ENCODE measurements at places on chromosomes 13 and 19.
A peak's percentile ranks its signal among the peaks of the same experiment; 100 is the strongest.

DNA sequence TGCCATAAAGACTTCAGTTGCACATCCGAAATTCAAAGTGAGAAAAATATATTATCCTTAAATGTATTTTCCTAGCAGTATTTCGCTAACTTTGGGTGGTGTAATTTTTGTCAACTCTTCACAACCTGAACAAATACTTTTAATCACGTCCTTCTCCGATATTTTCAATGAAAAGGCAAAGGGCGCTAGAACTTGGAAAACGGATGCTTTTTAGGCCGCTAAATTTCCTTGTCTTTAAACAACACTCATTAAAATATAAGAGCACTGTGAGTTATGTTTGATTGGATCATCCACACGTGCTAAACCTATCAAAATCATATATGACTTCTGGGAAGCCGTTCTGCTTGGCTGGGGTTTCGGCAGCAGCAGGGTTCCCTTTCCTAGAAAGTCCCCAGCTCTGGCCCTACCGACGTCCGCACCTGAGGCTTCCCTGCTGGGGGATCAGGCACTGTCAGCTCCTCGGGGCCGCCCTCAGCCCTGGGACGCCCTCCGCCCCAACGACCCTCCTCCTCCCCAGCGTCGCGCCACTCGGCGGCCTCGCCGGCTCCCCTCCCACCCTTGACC lies 462 bp upstream of the MPHOSPH8 start:
- DNase-seq, result no peak

GRCh38 chr19:1189419-1189818 lies 15.4 kb upstream of the SBNO2 start:
- DNase-seq, result no peak

GRCh38 chr13:63636316-63636993 lies 2220.8 kb upstream of the PCDH20 start:
- no peak for DNase-seq

DNA sequence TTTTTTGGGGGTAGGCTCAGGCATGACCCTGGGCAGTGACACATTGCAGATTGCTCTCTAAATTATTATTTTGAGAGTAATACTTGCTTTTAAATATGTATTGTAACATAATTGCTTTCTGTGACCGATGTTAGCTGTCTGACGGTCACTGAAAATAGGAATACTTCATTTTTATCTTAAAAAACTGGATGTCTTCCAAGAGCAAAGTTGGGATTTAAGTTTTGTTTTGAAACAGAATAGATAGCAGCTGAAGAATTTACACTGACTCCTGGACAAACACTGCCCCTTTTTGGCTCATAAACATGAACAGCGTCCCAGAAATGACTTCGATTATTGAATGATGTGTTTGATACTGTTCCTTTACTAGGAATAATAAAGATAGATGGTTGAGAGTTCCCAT lies 535.9 kb downstream of the GPC5 start:
- no peak for DNase-seq

DNA sequence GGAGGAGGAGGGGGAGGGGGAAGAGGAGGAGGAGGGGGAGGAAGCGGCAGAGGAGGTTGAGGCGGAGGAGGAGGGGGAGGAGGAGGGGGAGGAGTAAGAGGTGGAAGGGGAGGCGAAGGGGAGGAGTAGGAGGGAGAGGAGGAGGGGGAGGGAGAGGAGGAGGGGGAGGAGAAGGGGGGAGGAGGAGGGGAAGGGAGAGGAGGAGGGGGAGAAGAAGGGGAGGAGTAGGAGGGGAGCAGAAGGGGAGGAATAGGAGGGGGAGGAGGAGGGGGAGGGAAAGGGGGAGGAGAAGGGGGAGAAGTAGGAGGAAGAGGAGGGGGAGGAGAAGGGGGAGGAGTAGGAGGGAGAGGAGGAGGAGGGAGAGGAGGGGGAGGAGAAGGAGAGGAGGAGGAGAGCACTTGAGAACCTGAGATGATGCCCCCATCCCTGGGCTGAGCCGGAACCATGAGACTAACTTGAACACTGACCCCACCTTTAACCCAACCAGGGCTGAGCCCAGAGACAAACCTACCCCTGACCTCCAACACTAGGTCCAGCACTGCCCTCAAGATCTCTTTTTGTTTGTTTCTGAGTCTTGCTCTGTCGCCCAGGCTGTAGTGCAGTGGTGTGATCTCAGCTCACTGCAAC lies 12.6 kb downstream of the ABCA7 start:
- DNase-seq, result no peak

- DNase-seq, result peak; percentile 73
Measured at GRCh38 chr13:30802953-30803478, 67.7 kb downstream of the ALOX5AP start.

Measured in WERI-Rb-1 (cell line).